ENCODE measurements at places on chromosomes 5 and 9.

- DNase-seq, result no peak
These were observed 15.3 kb downstream of the ESM1 start for GRCh38 chr5:54969856-54970828.

DNA sequence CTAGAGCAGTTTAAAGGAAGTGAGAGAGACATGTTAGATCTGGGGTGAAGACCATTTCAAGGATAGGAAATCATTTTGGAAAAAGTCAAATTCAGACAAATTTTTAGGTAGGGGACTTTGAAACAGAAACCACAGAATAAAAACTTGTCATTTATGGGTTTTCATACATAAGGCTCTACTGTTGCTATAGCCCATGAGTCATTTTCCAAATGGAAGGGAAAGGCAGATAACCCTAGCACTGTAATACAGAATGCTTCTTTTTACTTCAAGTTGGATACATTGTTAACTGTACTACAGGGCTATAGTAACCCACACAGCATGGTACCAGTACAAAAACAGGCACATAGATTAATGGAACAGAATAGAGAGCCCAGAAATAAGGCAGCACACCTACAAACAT, 455.4 kb downstream of the EBF1 start:
- DNase-seq, result no peak

GRCh38 chr9:16221822-16222547, 648.5 kb downstream of the BNC2 start:
- DNase-seq, result no peak

DNA sequence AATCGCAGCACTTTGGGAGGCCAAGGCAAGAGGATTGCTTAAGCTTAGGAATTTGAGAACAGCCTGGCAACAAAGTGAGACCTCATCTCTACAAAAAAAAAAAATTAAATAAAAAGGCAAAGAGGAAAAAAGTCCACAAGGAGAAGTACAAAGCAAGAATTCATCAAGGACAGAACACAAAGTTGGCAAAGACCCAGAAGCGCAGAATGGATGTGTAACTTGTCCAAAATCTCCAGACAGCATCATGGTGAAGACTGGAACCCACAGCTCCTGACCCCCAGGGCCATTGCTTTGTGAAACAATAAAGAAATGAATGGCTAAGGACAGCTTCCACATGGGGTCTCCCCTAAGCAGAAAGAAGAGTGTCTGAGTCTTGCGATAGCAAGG, 7.8 kb downstream of the HSD17B3 start:
- no peak for DNase-seq

GRCh38 chr9:82865524-82865923, 197.4 kb downstream of the RASEF start:
- no peak for DNase-seq

- DNase-seq, result no peak
These were observed 22.3 kb downstream of the COL5A1 start for GRCh38 chr9:134663753-134664415.

- no peak for DNase-seq
These were observed 6.4 kb downstream of the ABLIM3 start for GRCh38 chr5:149147676-149148075.

DNA sequence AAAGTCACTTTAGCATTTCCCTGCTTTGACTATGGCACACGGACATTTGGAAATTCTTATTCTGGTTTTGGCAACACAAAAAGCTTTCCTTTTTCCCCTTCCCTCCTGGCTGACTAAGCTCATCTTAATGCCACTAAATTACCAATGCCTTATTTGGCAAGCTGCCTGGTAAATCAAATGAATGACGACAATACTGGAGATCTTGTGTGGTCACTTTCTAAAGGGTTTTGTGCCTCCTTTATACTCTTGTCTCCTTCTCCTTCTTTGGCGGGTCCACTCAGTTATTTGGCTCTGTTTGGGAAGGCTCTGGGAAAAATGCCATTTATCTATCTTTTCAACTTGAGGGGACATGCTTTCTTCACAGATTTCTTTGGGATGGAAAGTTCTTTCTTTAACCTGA, 34.9 kb downstream of the SH3GL2 start:
- DNase-seq, result peak; percentile 48

All from HT-29 (cell line).